NCI-H1417 treated with DMSO at 0.1 percent for 48 hours (cell line): ENCODE measurements at places on chromosomes 7 and 10.

- no peak for DNase-seq
Observed at GRCh38 chr7:137909042-137909441, 62.3 kb upstream of the DGKI start.

DNA sequence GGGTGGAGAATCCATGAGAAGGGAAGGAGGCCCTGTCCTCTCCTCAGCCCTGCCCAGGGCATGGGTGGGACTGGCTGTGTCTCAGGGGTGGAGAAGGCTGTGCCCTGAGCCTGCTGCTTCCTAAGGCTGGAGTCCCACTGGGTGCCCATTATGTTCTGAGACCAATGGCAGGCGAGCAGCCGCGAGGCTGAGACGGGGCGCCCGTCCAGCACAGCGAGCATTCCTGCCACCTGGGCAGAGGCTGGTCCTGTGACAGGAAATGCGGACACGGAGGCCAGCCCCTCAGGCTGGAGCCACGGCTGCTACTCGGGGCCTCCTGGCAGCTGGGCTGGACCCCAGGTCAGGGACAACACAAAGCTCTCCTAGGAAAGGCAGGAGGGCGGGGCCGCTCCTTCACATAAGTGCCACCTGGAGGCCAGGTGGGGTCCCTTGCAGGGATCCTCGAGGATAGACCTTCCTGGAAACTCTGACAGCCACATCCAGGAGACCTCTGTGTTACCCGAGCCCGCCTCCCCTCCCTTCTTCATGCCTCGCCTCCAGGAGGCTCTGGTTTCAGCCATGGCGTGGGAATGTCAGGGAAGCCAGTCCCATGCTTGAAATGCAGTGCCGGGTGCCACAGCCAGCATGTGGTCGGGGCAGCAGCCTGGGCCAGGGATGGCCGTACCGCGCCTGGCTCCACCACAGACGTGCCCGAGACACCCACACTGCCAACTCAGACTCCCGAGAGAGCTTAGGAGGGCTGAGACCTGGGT, 173.9 kb downstream of the USP6NL start:
- no peak for DNase-seq

GRCh38 chr10:59098831-59099452, 77.5 kb upstream of the PHYHIPL start:
- no peak for DNase-seq

DNA sequence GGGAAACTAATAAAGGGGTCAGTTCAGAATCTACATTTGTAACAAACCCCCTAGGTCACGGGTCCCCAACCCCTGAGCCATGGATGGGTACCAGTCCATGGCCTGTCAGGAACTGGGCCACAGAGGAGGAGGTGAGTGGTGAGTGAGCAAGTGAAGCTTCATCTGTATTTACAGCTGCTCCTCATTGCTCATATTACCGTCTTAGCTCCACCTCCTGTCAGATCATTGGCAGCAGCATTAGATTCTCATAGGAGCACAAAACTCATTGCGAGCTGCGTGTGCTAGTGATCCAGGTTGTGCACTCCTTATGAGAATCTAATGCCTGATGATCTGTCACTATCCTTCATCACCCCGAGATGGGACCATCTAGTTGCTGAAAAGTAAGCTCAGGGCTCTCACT, 88.4 kb upstream of the MPP7 start:
- no peak for DNase-seq

DNA sequence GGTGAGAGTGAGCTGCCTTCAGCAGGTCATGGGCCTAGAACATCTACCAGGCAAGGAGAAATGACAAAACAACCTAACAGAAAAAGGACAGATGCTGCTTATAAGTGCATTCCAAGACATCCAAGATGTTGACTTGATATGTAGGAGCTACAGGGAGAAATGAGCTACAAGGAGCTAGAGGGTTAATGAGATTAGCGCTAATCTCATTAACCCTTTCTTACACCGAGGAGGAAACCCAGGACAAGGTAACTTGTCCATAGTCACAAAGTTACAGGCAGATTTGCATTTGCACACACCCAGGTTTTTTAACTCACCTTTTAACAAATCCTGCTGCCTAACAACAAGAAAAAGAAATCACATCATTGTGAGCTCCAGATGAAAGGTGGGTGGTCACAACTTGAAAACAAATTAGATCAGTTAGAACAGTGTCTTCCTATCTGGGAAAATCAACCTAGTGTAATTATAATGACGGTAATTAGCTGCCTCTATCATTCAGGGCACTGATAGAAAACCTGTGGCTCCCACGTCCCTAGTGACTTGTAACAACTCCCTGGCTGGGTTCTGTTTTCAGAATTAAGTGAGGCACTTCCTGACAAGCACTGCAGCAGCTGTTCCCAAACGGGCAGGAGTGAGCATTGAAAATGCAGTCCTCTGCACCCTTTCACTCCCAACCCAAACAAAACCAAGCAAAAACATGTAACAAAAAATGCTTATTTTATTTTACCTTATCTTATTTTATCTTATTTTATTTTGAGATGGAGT, 5.7 kb downstream of the KIAA1549 start:
- no peak for DNase-seq

DNA sequence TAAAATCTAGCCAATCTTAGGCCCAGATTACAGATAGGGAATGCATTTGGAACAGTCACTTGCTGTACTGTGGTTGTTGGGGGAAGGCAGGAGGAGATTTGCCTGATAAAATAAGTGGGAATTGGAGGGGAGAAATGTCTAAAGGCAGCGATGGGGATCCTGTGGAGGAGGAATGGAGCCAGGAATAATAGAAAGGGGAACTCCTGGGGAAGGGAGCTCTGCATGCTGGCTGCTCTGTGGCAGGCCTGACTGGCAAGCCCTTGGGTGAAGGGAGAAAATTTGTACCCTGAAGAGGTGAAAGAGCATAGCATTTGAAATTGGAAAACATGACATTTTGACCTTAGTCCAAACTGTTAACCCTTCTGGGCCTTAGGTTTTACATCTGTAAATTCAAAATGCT, 13.7 kb downstream of the MMP21 start:
- no peak for DNase-seq

- no peak for DNase-seq
Observed at GRCh38 chr7:69786730-69787395, 188.6 kb downstream of the AUTS2 start.
